ENCODE measurements at places on chromosomes 11 and 22.

DNA sequence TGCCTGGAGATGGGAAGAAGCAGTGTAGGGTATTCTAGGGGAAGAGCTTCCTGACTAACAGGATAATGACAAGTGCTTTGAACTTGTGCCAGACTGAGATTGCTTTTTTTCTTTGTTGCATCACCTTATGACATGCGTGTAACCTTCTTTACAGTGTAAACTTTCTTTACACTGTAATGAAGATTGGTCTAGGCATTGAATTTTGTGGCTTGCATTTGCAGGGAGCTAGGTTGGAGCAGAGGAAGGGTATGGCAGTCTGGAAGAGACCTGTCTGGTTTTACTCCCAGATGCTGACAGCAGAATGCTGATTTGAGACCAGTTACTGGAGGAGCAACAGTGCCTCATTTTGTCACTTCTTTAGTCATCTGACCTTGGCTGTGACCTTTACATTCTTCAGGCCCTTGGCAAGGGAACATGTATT is 5.6 kb downstream of the DDB2 start:
- DNase-seq = no peak

DNA sequence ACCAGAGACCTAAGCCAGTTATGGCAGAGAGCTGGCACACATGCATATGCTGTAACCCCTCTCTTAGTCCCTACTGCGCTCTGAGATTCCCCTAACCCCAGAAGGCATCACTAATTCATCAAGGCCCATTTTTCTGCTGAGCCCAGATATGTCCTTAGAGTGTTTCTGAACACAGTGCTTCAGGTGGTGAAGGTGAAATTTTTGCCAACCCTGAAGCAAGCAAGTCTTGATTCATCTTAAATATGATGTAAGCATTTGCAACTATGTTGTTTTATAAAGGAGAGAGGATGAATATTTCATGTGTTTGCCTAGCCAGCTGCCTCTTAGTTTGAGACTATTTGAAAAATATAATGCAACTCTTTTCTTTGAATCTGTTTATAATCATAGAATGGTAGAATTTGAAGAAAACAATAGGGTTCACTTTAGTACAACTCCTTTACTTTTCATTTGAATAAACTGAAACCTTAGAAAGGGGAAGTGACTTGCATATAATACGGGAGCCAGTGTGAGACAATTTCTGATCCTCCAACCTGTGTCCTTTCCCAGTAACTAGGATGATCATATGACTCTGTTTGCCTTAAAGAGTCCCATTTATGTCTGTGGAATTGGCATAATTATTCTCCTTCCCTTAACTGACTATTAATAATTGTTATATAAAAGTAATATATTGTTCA is 194.3 kb upstream of the MTNR1B start:
- no peak for DNase-seq

GRCh38 chr22:39153220-39153717 is 789 bp upstream of the CBX7 start:
- DNase-seq = no peak

- no peak for DNase-seq
Measured at GRCh38 chr22:29954203-29954855, 71.4 kb downstream of the MTMR3 start.

DNA sequence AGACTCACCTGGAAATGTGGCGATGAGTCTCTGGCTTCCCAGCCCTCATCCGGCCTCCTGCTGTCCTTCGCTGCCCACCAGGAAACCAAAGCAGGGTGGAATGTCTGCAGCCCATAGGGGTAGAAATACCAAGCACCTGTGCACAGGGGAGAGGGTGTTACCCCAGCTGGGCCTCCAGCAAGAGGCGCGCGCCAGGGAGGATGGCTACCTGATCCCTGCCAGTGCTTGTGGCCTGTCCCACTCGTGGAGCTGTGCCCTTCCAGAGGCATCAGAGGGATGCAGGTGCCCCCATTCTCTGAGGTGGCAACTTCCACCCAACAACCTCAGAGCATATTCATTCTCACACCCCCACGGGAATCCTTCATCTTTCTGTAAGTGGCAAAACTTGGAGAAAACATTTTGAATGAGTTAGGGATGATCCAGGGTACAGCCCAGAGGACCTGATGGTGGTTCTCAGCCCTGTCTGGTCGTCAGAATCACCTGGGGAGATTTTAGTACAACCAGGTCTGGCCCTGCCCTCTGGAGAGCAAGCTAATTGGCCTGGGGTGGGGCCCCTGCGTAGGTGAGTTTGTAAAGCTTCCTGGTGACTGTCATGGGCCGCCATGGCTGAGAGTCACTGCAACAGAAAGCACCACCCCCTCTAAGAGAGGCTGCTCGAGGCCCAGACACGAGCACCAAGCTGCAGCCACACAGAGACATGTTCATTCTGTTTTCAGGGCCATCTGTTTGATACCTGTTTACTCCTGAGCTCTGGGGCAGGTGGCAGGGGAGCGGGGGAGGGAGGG is 9.9 kb downstream of the SUN2 start:
- DNase-seq = no peak

GRCh38 chr11:45252134-45252856 is 33.8 kb downstream of the SYT13 start:
- DNase-seq = peak; percentile 17

DNA sequence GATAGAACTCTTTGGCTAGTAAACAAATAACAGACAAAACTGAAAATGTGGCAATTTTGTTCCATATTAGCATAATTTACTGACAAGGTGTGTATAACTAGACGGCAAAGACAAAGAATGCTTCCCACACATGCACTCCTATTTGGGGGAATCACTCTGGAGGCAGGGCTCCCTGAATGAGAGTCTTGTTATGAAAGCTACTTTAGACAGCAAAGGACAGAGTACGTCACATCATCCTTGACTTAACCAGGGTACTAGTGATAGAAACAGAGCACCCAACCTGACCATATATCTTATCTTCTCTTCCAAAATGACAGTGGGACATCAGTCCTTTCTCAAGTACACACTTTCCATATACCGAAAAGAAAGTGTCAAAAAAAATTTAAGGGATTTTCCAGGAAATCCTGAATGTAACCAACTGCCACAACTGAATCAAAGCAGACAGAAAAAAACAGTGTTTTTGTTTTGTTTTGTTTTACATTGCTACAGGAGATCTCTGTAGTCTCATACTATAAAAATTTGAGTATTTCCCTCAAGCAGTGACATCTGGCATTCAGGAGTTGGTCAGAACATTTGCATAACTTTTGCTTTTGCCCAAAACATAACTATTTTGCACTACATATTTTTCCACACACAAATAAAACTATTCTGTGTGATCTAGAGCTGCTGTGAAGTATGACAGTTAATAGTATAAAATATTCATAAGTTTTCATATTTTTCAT is 98.9 kb downstream of the ARHGAP20 start:
- DNase-seq = no peak

Measured in stimulated activated CD8-positive, alpha-beta memory T cell treated with anti-CD3 and anti-CD28 coated beads, Interleukin-2, amount 100 ng/mL, for 48 hours (primary cell).